ENCODE measurements at places on chromosomes 2 and 18.

DNA sequence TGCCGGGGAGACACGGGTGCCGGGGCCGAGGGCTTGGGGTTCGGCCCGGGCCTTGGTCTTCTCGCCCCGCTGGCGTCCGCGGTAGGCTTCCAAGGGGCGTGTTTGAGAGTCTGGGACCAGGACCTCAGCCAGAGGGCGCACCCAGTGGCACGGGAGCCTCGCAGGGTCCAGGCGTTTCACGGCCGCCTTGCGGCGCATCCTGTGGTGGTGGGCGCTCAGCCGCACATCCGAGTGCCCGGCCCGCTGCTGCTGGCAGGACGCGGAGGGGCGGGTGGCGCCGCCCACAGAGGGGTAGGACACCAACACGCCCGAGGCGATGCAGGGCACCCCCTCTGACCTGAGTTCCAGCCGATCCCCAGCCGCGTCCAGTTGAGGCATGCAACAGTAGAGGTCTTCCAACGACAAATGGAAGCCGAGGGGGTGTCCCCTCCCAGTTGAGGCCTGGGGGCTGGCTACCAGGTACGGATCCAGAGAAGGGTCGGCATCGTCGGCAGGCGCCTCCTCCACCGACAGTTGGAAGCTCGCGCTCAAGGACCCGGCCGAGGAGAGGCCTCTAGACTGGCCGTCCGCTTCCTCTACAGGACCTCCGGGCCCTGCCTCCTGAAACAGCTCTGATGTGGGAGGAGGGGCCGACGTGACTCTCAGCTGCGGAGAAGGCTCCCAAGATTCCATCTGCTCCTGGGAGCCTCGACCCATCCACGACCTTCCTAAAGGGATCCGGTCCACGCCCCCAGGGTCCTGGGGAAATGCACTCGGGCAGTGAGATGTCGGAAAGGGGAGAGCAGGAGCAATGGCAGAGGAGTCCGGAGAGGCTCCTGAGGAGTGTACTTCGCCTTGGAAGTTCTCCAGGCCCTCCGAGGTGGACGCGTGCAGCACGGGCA is 6.3 kb downstream of the C2orf81 start:
- no peak for DNase-seq

DNA sequence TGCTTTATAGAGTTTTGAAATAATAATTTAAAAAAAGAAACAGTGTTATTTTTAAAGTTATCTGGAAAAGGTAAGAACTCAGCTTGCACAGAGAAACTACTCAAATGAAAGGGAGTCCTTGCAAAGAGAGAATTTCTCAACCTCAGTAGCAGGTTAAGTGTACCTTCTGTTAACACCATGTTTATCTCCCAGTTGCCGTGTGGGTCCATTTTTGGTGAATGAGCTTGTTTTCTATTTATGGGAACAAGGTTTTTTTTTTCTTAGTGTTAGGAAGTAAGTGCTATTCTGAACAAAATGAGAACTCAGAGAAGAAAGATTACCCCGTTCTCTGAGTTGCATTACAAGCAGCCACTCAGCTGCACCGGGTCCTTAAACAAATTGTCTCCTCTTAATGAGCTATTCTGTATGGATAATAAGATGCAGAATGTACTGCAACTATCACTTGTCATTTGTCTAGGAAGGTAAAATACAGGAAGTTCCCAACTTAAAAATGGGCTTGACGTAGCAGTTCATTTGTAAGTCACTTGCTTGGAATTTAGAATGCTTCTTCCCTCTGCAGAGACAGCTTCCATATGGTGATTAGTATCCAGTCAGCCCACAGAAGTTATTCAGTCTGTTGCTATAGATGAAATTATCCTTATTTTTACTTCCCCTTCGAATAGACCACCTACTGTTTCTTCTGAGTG is 74.9 kb downstream of the LTBP1 start:
- no peak for DNase-seq

DNA sequence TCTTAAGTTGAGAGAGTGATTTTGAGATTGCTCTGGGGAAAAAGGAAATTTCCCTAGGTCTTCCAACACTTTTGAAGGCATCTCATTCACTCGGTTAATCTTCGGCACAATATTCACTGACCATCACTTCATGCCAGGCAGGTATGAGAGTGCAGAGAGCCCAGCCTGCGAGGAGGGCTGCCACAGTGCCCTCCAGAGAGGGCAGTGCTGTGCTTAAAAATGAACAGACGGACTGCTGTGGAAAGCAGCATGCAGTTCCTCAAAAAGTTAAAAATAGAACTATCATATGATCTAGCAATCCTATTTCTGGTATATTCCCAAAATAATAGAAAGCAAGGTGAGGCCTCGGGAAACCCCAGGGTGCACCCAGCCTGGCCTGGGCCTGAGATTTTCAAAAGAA is 374.9 kb upstream of the RAB6C start:
- no peak for DNase-seq

GRCh38 chr2:74293191-74293991 is 49.8 kb downstream of the SLC4A5 start:
- no peak for DNase-seq

DNA sequence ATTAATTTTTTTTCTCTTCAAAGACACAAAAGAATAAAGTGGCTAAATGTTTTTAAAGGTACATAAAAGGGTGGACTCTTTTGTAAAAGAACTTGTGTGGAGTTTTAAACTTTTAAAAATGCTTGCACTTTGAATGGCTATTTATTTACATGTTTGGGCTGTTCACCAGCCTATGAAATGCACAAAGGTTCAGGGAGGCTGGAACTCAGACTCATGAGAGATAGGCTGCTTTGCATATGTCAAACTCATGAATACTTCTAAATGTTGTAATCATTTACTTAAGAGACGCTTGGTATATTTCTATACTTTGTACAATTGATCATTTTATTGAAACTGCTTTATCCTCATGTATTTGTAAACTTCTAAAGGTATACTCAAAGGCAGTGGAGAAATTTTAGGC is 79.9 kb downstream of the ZEB2 start:
- DNase-seq = no peak

- DNase-seq = no peak
These were observed 200.7 kb downstream of the BCL11A start for GRCh38 chr2:60352491-60353405.

All from activated CD4-positive, alpha-beta T cell treated with anti-CD3 and anti-CD28 coated beads for 4 hours (primary cell).